ENCODE measurements at places on chromosomes 5 and 9. TPM values are rescaled to one million over a fixed set of nuclear protein-coding genes. Genes with fewer than 3 reads are reported as not detected.

The PSAT1 gene
- total RNA-seq, result 153 TPM

The PNPLA7 gene
- total RNA-seq, result 1.1 TPM

The IL6ST gene
- total RNA-seq, result 33.7 TPM

The BASP1 gene
- 327 TPM for total RNA-seq

The FAXDC2 gene
- total RNA-seq, result 0.05 TPM

The NIM1K gene
- 0.23 TPM for total RNA-seq

The RORB gene
- not detected for total RNA-seq

The HEXB gene
- 116 TPM for total RNA-seq

The SARDH gene
- 0.15 TPM for total RNA-seq

The TMEM245 gene
- total RNA-seq, result 53.7 TPM

The SPAAR gene
- not detected for total RNA-seq

The ENTREP1 gene
- total RNA-seq, result 0.62 TPM

The NADK2 gene
- total RNA-seq, result 12.2 TPM

The PCSK1 gene
- total RNA-seq, result 0.16 TPM

The PCDHA7 gene
- 0.13 TPM for total RNA-seq

The LIFR gene
- total RNA-seq, result 6.1 TPM

The TAF11L3 gene
- not detected for total RNA-seq

The FREM1 gene
- not detected for total RNA-seq

The MLANA gene
- total RNA-seq, result not detected

The SLC6A3 gene
- total RNA-seq, result 0.37 TPM

The PRRX2 gene
- total RNA-seq, result 12.5 TPM

The KDM3B gene
- 40.6 TPM for total RNA-seq

The ZNF454 gene
- not detected for total RNA-seq

The KIF4B gene
- not detected for total RNA-seq

The PCDHA5 gene
- total RNA-seq, result 0.88 TPM

The C9orf50 gene
- not detected for total RNA-seq

The RAB3C gene
- not detected for total RNA-seq

The CD14 gene
- total RNA-seq, result 5.1 TPM

The ACTBL2 gene
- not detected for total RNA-seq

The SEMA4D gene
- total RNA-seq, result 8.6 TPM

The HAVCR2 gene
- total RNA-seq, result 0.20 TPM

The ZBED3 gene
- total RNA-seq, result 4.2 TPM

The COL23A1 gene
- total RNA-seq, result not detected

The PHF24 gene
- 0.09 TPM for total RNA-seq

The ORM1 gene
- total RNA-seq, result not detected

The MRPS2 gene
- total RNA-seq, result 82.9 TPM

The ARL14EPL gene
- not detected for total RNA-seq

The DCTN3 gene
- total RNA-seq, result 96.3 TPM

The PLAC8L1 gene
- total RNA-seq, result not detected

The CCIN gene
- not detected for total RNA-seq

The TMEM232 gene
- total RNA-seq, result not detected

The MYMK gene
- total RNA-seq, result not detected

The DYNC2I2 gene
- total RNA-seq, result 71.7 TPM

The PCDHGA4 gene
- 0.14 TPM for total RNA-seq

The PTGDS gene
- total RNA-seq, result 0.56 TPM

The S1PR3 gene
- total RNA-seq, result 63.9 TPM

The ZNF879 gene
- 0.65 TPM for total RNA-seq

The ARID3C gene
- total RNA-seq, result not detected

The RCL1 gene
- total RNA-seq, result 42.7 TPM

The MRPL41 gene
- 43.8 TPM for total RNA-seq

All from A549 treated with ZK216348 at 1 μM for 4 hours (cell line).